ENCODE measurements at places on chromosomes 5 and 9.

- peak; percentile 16 for DNase-seq
Observed at GRCh38 chr9:71303351-71303750, 181.9 kb upstream of the TRPM3 start.

DNA sequence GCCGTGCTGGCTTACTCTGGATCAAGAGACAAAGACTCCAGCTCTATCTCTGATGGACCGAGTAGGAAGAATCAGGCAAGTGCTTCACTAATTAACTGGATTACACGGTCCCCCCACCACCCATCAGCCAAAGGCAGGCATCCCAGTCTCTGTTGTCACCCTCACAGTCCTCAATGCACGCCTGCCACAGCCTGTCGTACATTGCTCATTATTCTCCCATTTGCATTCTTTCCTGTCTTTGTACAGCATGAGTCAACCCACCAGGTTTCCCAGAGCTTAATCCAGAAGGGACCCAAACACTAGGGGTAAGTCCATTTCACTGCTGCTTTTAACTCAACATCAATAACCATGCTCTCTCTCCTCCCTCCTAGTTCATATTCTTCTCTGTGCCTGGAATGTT, 44.4 kb downstream of the PCA3 start:
- DNase-seq = no peak

DNA sequence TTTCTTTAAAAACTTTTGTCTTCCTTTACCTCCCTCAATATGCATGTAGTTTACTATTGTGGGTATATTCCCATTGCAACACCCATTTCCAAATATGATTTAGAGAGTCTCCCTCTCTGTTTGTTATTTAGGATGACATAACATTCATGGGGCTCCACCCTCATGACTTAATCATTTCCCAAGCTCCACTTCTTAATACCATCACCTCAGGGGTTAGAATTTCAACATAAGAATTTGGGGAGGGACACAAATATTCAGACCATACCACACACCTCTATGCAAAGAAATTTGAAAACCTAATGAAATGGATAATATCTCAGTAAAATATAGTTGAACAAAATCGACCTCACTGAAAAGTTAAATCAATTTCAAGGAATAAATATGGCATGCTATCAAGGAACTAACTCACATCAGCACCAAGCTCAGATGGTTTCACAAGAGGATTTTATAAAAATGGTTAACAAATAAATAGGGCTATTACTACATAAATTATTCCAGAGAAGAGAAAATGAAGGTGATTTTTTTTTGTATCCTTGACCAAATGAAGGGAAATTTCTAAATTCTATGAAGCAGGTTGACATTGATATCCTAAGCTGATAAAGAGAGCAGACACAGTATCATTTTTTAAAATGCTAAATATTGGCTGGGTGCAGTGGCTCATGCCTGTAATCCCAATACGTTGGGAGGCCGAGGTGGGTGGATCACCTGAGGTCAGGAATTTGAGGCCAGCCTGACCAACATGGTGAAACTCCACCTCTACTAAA, 20.2 kb upstream of the UBTD2 start:
- DNase-seq = peak; percentile 31

DNA sequence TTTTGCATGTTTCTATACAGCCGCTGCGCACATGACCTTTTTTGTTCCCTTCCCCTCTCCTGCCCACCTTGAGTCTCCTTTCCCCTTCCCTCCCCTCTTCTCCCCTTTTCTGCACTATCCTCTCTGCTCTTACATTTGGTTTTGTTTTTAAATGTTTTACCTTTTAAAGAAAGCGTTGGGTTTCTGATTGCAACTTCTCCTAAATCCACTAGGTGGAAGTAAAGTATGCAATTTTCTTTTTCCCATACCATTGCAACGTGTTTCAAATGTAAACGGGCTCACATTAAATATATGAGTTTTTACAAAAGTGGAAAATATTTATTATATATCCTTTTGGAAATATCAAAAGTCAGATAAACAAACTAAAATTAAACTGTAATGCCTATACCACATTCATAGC, 500.9 kb downstream of the DIRAS2 start:
- DNase-seq = peak; percentile 19

DNA sequence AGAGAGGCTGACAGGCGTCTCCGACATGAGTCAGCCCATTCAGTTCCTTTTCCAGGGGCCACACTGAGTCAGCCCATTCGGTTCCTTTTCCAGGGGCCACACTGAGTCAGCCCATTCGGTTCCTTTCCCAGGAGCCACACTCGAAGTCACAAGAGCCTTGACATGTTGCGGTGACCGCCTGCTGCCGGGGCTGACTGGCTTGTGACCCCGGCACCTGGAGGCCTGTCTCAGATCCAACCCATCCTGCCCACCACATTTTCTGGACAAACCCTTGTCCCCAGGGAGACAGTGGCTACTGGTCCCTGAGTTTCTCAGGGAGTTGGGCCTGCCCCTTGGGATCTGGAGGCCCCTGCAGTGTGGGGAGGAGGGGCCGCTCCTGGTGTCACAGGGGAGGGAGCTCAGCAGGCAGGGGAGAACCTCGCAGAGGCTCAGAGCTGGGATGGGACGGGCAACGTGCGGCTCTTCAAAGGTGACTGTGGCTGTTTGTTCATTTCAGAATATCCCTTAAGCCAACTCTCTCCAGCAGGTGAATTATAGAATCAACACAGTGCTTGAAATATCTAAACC, 40.5 kb upstream of the LPCAT1 start:
- DNase-seq = peak; percentile 50

DNA sequence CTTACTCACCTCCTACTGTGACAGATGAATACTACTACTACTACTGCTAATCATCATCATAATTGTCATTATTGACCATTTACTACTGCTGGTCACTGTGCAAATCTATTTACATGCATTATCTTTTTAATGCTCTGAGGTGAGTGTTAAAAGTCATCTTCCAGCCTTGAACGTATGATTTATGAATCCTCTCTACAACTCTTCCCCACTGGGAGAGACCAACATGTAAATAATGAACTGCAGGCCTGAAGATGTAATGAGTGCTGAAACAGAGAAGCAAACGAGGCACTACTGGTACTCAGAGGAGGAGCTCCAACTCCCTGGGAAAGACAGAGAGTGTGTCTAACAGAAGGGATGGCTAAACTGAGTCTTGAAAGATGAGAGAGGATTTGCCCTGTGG, 95.4 kb downstream of the JAKMIP2 start:
- no peak for DNase-seq

GRCh38 chr5:82635561-82636288, 357.6 kb upstream of the RPS23 start:
- DNase-seq = peak; percentile 87

DNA sequence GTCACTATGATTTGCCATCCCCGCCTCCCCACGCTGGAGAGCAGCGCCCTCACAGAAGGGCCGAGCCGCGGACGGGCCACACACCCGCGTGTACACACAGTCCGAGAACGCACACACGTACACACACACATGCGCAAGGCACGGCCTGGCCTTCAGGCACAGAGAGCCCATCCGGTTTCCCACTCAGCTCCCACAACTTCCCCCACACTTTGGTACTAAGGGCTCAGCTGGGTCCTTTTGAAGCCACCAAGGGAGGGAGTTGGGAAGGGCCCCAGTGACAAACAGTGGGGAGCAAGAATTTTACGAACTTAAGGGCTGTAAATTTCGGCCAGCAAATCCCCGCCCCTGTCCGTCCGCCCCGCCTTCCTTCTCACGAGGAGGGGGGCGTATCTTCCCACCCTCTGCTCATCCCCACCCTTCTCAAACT, 133.3 kb upstream of the HAND1 start:
- peak; percentile 31 for DNase-seq

DNA sequence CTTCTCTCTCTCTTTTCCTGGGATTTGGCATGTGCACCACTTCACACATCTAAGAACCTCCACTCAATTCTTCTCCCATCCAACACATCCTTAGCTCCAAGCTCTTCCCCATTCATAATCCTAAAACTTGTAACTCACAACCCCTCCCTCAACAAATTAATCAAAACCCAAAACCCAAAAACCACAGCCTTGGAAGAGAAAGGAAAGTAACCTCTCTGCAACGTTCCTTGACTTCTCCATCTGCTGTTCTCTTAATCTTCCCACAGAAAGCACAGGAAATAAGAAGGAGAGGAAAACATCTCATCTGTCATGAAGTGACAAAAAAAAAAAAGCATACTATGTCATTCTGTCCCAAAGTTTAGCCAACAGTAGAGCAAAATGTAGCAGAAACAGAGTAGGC, 66.2 kb downstream of the DRD1 start:
- DNase-seq = no peak

DNA sequence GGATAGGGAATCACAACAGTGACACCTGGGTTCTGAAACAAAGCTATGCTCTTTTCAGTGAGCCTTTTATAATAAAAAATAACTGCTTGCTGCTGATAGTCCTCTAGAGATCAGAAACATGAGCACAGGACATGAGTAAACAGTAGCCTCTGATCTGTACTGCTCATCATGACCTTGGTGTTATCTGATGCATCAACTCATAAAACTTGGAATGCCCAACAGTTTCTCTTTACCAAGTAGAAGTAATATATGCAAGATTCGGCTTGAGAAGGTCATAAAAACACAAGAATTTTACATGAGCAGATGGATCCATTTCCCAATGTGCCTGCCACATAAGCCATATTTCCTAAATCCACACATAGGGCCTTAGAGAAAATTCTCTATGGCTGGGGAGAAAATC, 318.3 kb upstream of the GRAMD2B start:
- DNase-seq = no peak

DNA sequence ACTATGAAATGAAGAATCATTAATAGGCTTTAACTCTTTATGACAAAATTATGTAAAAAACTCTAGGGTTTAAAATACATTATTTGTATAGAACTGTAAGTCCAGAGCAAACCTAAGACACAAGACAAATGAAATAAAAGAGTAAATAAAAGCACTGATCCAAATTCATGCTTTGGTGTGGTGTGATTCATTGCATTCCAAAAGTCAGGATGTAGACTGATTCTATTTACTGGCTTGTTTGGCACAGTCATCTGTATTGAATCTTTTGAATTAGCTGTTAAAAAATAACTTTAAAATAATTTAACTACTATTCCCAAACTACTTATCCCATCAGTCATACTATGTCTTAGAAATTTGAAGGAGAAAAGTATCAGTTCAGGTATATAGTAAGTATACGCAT, 31.1 kb downstream of the IL4 start:
- DNase-seq = peak; percentile 61

DNA sequence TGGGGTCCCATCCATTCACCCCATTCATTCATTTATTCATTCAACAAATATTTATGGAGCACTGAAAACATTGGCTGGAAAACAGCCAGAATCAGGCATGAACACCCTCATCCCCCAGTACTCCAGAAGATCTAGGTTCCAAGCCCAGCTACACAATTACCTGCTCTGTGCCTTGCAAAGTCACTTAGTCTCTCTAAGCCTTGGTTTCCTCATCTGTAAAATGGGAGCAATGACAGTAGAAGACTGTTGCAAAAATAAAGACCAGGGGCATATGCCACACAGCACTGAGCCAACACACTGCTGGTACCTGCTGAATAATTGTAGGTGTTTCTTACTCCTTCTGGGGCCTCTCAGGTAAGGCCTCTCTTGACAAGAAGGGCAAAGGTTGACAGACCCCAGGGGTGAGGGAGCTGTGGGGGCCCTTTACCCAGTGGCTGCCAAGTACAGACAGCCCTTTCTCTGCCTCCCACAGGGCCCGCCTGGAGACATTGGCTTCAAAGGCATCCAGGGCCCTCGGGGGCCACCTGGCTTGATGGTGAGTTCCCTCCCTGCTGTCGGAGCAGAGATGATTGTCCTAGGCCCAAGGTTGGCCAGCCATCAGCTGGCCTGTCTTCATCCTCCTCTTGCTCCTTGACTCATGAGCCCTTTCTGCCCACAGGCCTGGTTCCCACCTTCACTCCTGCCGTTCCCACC, 22.6 kb upstream of the ORM1 start:
- DNase-seq = no peak

DNA sequence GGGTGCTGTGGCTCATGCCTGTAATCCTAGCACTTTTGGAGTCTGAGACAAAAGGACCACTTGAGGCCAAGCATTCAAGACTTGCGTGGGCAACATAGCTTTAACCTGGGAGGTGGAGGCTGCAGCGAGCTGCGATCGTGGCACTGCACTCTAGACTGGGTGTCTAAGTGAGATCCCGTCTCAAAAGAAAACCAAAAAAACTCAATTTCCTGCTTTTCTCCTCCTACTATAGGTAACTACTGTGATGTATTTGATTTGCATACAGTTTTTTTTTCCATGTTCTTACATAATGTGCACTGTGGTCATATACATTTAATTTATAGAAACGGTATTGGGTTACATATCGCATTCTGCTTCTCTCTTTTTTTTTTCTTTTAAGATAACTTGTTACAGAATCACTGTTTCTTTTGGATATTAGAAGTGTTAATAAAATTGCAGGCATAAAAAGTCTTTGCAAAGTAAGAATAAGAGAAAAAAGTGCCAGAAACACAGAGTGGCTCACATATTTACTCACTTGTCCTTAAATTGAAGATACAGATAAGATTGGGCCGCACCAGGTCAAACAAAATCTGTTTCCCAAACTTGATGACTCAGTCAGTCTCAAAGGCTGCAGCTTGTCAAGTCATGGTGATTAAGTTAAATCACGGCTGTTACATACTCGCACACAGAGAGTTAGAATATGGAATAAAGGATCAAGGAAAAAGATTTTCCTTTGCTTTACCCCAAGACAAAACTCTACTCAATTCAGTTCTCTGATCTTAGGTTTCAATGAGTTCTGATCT, 2.0 kb upstream of the PTGR1 start:
- DNase-seq = peak; percentile 85

- DNase-seq = peak; percentile 52
Observed at GRCh38 chr5:151183456-151184245, 26.1 kb upstream of the ANXA6 start.

DNA sequence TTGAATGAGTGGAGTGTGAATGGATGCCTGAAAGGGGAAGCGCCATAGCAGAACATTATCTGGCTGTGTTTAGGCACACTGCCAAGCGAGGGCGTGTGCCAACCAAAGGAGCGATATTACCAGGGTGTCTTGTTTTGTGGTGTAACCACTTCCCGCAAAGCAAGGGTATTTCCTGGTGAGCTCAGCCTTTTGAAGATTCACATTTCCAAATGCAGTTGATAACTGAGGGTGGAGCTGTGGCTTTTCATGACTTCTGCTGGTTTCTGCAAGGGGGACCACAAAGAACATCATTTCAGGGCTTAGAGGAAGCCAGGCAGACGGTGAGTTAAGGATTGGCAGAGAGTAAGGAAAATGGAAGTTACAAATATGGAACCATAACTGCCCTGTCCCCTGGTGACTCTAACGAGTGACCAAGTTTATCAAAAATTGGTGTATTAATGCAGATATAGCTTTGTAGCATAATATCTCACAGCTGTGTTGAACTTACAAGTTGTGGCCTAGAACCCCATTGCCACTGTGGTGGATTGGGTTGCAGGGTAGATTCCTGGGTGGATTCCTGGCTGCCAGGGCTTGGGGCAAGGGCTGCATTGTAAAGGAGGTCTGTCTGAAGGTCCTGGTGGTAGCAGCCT, 71.4 kb downstream of the RALGPS1 start:
- DNase-seq = peak; percentile 49

DNA sequence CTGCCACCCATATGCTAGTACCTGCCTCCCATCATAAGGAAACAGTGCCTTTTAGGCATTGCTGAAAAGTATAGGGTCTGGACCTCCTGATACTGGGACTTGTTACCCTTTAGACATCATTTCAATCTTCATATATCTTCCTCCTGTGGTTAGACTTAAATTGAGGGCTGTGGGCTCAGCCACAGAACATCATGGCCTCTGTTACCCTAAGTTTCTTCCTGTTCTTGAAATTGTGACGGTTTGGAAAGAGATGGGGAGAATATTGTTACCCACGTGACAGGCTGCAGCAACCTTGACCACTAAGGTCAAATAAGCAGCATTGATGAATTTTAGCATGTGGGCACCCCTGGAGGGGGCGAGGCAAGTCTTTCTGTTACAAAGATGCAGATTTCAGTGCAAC, 87.7 kb downstream of the PDE8B start:
- no peak for DNase-seq

GRCh38 chr5:17218353-17219005, 1.0 kb downstream of the BASP1 start:
- DNase-seq = peak; percentile 64

Measured in iris pigment epithelial cell (primary cell).